ENCODE measurements at places on chromosomes 3 and 15.

GRCh38 chr15:81516012-81516411, 142.0 kb upstream of the TMC3 start:
- no peak overlapping the region for H3K4me3 ChIP-seq
- H3K27ac ChIP-seq, result no peak overlapping the region
- H3K27me3 ChIP-seq, result no peaks in the 10 kb centered on the region
- H3K4me1 ChIP-seq, result no peaks in the 10 kb centered on the region
- DNase-seq, result no peak

- H3K36me3 ChIP-seq, result peaks cover 2% of the 10 kb centered on the region
- no peak for DNase-seq
- no peaks in the 10 kb centered on the region for H3K27me3 ChIP-seq
- H3K4me3 ChIP-seq, result no peak overlapping the region
- no peak overlapping the region for H3K27ac ChIP-seq
Measured at GRCh38 chr15:42640109-42640508, 64.7 kb downstream of the STARD9 start.

GRCh38 chr3:167502401-167502800, 28.6 kb upstream of the SERPINI2 start:
- H3K27ac ChIP-seq, result no peak overlapping the region
- H3K36me3 ChIP-seq, result no peaks in the 10 kb centered on the region
- H3K4me1 ChIP-seq, result no peaks in the 10 kb centered on the region
- DNase-seq, result no peak
- no peak overlapping the region for H3K4me3 ChIP-seq

DNA sequence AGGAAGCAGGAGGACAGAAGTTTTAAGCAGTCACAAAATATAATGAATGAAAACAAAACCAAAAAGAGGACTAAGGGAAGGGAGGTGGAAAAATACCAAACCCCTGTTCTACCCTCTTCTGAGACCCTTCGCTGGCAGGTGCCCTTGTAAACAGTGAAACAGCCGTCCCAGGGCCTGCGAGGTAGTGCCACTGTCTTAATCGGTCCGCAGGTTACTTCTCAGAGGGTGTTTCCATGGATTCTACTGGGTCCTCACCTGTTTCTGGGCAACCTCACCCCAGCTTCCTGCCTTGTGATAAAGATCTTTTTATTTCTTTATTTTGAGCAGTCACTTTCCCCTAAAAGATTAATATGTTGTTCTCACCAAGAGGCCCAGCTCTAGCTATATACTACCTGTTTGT, 65.3 kb downstream of the SLC30A4 start:
- no peak for DNase-seq
- H3K27me3 ChIP-seq, result no peaks in the 10 kb centered on the region
- H3K4me3 ChIP-seq, result no peak overlapping the region
- no peak overlapping the region for H3K27ac ChIP-seq
- H3K4me1 ChIP-seq, result peaks cover 19% of the 10 kb centered on the region
- no peaks in the 10 kb centered on the region for H3K36me3 ChIP-seq
